GM23338 (cell line): ENCODE measurements at places on chromosomes 7 and 10. TPM values are rescaled to one million over a fixed set of nuclear protein-coding genes. Genes with fewer than 3 reads are reported as not detected.

PSD gene
- 4.0 and 6.8 TPM in 2 replicates for total RNA-seq

UPK3B gene
- total RNA-seq, result 3.0 and 5.2 TPM in 2 replicates

C10orf67 gene
- not detected in 2 replicates for total RNA-seq

PARD3 gene
- total RNA-seq, result 41.7 and 51.4 TPM in 2 replicates

FLNC gene
- total RNA-seq, result 9.4 and 11.8 TPM in 2 replicates

SPDYE6 gene
- total RNA-seq, result not detected in 2 replicates

OLAH gene
- total RNA-seq, result not detected in 2 replicates

ZNF467 gene
- total RNA-seq, result 0.10 and 0.19 TPM in 2 replicates

- no peak for DNase-seq
Observed at GRCh38 chr10:77090381-77091356, 546.9 kb downstream of the KCNMA1 start.

GRCh38 chr7:119900996-119901672, 371.8 kb upstream of the KCND2 start:
- DNase-seq, result peak; percentile 3

DNA sequence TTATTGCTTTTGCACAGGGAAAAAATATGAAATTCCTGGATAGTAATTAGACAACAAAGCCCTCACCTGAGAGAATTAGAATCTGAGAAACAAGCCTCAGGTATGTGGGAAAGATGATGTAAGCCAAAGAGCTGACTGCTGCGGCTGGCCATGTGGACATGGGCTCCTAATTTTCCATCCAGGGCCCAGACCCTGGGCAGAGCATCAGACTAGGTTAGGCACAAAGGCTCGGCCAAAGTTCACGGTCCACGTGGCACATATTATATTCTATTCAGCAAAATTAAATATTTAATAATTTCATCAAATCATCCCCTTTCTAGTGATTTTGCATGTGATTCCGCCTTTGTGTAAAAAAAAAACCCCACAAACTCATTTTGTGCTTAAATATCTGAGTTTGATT, 5.1 kb downstream of the CYP3A4 start:
- DNase-seq, result no peak

DNA sequence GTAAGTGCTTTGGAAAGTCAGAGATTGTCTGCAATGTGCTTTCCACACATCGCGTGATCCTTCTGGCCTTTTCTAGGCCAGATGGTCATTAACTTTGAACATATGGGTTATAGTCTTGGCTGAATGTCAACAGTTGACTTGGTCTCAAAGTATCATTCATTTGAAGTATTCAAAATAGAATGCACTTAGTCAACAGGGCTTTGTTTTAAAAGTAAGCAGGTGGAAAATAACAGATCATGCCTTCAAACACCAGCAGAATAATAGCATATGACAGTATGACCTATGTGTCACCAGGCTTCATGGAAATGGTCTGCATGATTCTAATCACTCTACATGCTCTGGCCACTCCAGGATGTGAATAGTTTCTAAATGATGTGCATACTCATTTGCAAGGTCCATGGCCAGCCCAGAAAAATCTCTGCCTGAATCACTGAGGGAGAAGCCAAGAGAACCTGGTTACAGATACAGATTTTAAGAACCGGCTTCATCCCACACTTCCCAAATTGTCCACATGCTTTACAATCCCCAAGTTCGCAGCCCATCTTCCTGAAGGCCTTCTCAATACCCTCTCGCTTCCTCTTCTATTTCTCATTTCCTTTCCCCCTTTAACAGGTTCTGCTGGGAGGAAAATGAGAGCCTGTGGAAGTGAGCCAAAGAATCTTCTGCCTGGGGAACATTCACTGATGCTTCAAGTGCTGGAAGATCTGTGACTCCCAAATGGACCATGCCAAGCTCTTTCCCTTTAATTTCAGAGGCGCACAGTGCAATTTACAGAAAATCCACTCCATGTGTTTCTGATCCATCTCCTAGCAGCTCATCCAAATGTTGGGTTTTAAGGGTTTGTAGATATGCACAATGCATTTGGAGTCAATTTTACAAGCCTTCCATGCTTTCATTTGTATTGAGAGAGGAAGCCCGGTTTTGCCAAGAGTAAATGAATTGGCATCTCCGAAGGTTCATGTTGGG, 122.8 kb upstream of the GDF10 start:
- no peak for DNase-seq

DNA sequence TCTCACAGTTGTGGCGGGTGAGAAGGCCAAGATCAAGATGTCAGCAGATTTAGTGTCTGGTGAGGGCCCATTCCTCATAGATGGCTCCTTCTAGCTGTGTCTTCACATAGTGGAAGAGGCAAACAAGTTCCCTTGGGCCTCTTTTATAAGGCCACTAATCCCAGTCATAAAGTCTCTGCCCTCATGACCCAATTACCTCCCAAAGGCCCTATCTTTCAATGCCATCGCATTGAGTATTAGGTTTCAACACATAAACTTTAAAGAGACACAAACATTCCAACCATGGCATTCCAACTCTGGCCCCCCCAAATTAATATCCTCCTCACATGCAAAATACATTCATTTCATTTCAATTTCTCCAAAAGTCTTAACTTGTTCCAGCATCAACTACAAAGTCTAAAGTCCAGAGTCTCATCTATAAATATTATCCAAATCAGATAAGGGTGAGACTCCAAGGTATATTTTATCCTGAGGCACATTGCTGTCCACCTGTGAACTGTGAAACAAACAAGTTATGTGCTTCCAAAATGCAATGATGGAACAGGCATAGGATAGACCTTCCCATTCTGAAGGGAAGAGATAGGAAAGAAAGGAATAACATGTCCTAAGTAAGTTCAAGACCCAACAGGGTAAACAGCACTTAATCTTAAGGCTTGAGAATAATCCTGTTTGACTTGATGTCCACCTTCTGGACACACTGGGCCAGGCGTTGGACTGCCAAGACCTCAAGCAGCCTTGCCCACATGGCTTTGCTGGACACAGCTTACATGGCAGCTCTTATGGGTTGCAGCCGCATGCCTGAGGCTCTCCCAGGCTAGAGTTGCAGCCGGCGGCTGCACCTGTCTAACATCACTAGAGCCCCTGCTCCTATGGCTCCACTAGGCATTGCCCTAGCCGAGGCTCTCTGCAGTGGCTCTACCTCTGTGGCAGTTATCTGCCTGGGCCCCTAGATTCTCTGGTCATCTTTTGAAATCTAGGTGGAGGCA, 312.8 kb downstream of the TNS3 start:
- no peak for DNase-seq

- no peak for DNase-seq
Observed at GRCh38 chr7:73618538-73618937, 5.8 kb downstream of the MLXIPL start.

DNA sequence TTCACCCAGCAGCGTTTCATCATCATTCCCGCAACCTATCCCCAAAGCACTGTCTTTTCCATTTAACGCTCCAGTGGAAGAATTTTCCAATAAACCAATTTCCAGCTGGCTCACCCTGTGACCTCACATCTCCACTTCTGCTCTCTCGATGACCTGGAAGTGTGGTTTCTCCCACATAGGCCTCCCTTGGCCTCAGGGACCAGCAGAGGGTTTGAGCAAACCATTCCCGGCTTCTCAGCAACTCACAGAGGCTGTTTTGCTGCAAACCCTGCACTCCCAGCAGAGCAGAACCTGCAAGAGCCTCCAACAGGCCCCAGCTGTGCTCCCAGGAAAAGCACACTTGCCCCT, 523.0 kb upstream of the FOXK1 start:
- no peak for DNase-seq

- no peak for DNase-seq
Observed at GRCh38 chr10:117581961-117582360, 39.4 kb downstream of the EMX2 start.

- no peak for DNase-seq
Observed at GRCh38 chr7:137873524-137873923, 26.8 kb upstream of the DGKI start.

GRCh38 chr7:117837841-117838240, 35.4 kb downstream of the CTTNBP2 start:
- no peak for DNase-seq

DNA sequence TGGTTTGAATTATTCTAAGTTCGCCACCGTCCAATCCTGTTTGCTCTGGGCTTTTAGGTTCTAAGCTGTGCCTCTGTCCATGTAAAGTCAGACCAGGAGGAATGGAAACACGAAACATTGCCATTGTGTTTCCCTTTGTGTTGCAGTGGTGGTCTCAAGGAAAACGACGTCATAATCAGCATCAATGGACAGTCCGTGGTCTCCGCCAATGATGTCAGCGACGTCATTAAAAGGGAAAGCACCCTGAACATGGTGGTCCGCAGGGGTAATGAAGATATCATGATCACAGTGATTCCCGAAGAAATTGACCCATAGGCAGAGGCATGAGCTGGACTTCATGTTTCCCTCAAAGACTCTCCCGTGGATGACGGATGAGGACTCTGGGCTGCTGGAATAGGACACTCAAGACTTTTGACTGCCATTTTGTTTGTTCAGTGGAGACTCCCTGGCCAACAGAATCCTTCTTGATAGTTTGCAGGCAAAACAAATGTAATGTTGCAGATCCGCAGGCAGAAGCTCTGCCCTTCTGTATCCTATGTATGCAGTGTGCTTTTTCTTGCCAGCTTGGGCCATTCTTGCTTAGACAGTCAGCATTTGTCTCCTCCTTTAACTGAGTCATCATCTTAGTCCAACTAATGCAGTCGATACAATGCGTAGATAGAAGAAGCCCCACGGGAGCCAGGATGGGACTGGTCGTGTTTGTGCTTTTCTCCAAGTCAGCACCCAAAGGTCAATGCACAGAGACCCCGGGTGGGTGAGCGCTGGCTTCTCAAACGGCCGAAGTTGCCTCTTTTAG, 46.3 kb upstream of the DMBT1 start:
- no peak for DNase-seq

- DNase-seq, result no peak
Observed at GRCh38 chr10:82691211-82691610, 816.2 kb downstream of the NRG3 start.
